ENCODE measurements at places on chromosomes 1 and 21.

GRCh38 chr1:224801844-224802490, 127.5 kb upstream of the DNAH14 start:
- no peak for DNase-seq

GRCh38 chr1:201335901-201336300, 41.6 kb downstream of the TNNT2 start:
- no peak for DNase-seq

GRCh38 chr1:53162621-53163020, 20.2 kb upstream of the SLC1A7 start:
- no peak for DNase-seq

DNA sequence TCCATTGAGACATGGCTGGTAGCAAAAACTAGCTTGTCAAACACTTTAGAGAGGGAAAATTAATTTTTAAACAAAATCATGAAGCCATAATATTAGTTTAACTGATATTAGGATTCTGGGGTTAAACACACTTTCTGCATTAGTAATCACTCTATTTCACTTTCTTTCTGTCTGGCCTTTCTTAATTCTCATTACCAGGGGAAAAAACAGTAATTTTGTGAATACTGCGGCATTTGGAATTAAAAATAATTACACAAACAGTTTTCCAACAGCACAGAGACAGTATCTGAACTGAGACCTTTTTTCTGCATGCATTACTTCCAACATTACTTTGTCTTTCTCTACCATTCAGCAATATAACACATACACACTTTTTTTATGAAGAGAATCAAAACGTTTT, 190.6 kb downstream of the MRPL39 start:
- no peak for DNase-seq

DNA sequence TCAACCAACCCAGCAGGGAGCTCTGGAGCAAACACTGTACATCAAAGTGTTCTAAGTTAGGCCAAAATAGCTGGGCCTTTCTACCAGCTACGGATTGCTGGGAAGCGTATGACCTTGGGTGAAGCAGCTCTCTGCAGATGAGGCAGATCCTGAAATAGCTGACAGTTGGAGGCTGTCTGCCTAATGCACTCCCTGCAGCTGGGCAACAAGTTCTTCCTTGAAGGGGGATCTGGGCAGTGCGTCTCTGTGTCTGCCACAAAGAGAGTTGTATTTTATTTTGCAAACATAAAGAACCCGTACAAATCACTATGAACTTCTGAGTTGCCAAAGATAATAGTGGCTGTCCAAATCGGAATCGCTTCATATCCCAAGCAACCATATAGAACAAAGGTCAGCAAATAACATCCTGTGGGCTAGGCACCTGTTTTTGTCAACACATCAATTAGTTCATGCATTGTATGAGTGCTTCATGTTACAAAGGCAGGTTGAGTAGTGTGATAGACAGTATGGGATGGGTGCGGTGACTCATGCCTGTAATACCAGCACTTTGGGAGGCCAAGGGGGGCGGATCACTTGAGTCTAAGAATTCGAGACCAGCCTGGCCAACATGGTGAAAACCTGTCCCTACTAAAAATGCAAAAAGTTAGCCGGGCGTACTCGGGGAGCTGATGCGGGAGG, 29.1 kb upstream of the KLF17 start:
- DNase-seq, result no peak

DNA sequence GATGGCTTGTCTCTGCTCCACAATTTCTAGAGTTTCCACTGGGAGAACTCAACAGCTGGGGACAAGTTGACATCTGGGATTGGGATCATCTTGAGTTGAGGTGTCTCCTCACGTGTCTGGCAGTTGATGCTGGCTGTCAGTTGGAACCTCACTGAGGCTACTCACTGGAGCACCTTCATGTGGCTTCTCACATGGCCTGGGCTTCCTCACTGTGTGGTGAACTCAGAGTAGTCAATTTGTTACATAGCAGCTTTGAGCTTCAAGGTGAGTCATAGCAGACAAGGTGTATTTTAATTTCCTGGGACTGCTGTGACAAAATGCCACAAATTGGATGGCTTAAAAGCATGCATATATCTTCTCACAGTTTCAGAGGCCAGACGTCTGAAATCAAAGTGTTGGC, 44.0 kb downstream of the NTNG1 start:
- DNase-seq, result no peak

DNA sequence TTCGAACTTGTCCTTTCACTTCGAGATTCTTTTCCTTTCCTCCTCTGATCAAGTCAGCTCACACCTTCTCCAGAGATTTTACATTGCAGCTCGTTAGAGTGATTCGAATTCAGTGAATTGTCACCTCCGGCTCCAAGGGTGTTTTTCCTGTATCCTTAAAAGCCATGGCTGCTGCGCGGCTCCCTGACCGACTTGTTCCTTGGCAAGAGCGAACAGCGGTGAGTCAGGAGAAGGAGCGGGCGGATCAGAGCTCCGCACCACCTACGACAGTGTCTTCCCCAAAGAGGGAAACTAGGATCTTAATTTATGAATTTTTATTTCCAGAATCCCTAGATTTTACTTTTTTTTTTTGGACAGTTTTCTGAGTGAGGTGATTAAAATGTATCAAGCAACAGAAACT, 204.4 kb upstream of the ADGRL2 start:
- DNase-seq, result no peak

GRCh38 chr1:160206036-160206389, 829 bp downstream of the PEA15 start:
- no peak for DNase-seq

GRCh38 chr1:186002406-186002805, 268.2 kb downstream of the HMCN1 start:
- no peak for DNase-seq

GRCh38 chr1:59468828-59469428, 172.0 kb downstream of the FGGY start:
- no peak for DNase-seq

DNA sequence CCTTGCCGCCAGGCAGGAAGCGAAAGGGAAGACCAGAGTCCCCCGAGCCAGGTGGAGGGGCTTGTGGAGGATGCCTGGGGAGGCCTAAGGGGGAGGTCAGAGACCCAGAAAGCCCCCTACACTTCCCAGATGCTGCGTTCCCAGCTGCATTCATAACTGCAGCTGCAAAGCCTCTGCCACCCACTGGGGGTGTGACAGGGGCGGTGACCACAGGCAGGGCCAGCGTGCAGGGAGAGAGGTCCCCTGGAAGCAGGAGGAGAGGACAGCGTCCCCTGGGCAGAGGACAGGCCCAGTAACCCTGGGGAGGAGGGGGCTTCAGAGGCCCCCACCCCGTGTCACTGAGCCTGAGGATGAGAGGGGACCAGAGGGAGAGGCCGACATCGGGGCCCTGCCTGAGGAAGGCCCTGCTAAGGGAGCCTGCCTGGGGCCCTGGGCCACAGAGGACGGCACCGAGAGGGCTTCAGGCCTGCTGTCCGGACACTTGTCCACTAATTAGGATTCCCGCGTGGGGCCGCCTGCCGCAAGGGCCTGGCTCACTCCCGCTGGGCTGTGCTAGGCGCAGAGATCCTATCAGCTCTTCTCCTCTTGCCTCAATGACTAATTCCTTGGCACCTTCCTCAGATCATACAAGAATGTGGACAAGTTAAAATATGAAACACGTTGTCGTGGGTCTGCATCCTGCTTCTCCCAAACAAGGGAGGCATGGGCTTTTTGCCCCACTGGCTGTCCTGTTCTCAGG, 49.1 kb upstream of the CCDC27 start:
- no peak for DNase-seq

DNA sequence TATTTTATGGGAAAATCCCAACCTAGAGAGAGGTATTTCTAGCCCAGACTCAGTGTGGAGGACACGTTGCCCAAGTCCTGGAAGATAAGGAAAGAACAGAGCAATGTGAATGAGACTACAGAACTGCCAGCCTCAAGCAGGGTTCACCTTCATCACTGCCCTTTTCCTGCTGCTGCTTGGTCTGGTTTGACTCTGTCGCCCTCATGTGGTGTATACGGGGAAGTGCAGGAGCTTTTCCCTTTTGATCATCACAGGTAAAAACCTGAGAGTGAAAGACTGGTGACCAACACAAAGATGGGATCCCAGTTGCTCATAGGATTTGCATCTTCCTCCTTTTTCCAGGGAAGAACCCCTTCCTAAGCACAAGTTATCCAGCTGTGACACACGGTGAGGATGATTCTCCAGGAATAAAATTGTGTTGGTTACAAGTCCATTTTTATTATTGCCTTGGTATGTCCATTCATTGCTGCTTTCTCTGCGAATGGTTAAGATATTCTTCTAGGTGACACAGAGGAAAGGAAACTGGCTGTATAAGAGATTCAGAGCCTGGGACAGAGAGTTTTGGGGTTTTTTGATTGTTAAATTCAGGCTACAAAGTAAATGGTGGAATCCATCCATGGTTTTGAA, 89.5 kb upstream of the CD53 start:
- DNase-seq, result no peak

GRCh38 chr1:117985973-117986372, 56.4 kb downstream of the WDR3 start:
- no peak for DNase-seq

- DNase-seq, result no peak
Observed at GRCh38 chr1:31467005-31467674, 54.1 kb downstream of the SERINC2 start.

DNA sequence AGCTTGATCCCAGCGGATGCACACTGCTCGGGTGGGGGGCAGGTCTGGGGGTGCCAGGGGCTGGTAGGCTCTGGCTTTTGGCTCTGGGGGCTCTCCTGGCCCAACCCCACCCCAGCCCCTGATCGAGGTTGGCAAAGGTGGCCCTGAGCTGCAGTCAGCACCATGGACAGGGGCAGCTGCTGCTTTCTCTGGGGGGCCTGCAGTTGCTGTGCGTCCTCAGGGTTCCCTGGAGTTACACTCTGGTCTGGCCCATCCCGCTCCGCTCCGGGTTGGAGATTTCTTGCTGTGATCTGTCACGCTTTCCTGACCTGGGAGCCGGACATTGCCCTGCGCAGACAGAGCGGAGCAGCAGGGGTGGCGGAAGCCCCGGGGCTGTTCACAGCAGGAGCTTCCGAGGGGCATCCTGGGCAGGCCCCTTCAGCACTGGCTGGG, 8.0 kb upstream of the PLCH2 start:
- no peak for DNase-seq

GRCh38 chr1:113670650-113671049, 88.6 kb downstream of the PHTF1 start:
- no peak for DNase-seq

DNA sequence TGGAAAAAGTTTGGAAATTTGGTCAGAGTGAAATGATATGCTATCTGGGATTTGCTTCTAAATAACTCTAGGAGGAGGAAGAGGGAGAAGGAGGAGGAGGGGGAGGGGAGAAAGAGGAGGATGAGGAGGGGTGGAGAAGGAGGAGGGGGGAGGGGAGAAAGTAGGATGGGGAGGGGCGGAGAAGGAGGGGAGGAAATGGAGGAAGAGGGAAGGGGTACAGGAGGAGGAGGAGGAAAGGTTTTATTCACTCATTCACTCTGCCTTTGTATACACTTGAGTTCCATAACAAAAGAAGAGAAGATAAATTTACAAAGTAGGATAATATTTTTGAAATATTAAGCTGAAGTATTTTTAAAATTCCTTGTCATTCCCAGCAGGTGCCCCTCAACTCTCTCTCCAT, 6.3 kb upstream of the VPS26C start:
- DNase-seq, result no peak

GRCh38 chr1:63892632-63893395, 119.0 kb downstream of the ROR1 start:
- DNase-seq, result no peak

- DNase-seq, result no peak
Observed at GRCh38 chr1:110888049-110888448, 15.1 kb downstream of the CD53 start.

DNA sequence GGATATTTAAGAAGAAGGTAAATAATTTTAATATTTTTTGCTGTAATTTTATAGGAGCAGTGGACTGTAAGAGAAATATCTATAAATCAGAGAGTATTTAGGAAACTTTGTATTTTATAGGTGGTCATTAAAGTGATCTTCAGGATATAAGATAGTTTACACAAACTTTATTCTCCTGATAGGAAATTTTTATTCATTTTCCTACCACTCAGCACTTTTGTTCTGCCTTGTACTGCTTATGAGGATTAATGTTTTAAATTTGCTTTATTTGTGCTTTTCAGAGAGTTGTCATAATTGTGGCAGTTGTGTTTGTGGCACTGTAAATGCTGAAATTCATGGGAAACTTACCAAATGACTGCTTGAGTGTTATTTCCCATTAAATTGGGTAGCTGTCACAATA, 29.7 kb downstream of the UHMK1 start:
- no peak for DNase-seq

DNA sequence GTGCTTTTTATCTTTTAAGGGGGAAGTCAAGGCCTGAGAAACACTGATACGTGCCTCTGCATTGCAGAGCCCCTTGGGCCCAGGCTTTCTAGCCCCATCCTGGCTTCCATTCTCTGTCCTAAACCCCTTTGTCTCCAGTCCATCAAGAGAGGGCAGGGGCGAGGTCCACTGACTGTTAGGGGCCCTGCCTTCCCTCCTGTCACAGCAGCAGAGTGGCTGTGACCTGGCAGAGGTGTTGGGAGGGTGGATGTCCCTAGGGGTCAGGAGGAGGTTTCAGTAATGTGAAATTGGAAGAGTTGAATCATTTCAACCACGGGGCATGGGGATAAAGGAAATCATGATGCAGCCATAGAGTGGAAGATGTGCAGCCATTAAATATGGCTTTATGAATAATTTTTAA, 24.0 kb downstream of the SOX13 start:
- DNase-seq, result no peak
